ENCODE measurements at places on chromosomes 2 and 18.

DNA sequence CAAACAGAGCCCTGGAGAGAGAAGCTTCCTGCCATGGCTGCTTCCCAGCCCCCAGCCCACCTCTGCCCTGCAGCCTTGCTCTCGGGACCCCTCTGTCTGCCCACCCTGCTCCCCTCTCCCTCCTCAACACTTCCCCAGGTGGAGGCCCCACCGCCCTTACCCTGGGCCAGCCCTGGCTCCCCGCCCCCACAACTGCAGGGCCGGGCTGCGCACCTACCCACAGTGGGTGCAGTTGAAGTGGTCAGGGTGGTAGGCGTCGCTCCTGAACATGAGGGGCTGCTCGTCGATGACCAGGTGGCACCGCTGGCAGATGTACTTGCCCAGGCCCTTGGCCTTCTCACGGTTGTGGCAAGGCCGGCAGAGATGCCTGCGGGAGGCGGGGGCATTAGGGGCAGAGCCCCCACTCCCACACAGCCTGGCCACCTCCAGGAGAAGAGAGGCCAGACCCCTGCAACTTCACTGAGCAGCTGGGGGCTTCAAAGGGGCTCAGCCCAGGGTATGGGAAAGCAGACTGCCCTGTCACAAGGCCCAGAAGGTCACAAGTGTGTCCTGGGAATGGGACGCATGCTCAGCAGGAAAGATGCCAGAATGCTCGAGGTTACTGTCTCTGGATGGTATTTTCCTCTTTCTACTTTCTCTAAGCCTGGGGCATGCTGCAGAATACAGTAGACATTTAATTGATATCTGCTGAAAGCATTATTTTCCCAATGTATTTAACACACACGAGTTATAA lies 3.1 kb upstream of the GPR17 start:
- DNase-seq, result no peak

DNA sequence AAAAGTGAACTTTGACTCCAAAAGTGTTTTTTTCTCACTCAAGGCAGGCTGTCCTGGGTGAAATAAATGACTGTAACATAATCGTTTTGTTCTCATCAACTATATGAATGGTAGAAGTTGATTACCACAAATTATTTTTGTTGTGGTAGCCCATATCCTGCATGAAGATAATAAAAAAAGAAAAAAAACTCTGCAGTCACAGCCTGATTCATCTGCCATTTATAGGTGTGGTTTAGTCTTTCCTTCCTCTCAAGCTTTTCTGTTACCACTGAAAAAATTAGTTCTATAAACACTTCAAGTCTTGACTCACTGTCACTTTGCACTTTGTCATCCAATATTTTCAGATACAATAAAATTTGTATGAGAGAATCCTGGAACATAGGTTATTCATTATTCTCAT lies 522.0 kb downstream of the PLCL1 start:
- no peak for DNase-seq

DNA sequence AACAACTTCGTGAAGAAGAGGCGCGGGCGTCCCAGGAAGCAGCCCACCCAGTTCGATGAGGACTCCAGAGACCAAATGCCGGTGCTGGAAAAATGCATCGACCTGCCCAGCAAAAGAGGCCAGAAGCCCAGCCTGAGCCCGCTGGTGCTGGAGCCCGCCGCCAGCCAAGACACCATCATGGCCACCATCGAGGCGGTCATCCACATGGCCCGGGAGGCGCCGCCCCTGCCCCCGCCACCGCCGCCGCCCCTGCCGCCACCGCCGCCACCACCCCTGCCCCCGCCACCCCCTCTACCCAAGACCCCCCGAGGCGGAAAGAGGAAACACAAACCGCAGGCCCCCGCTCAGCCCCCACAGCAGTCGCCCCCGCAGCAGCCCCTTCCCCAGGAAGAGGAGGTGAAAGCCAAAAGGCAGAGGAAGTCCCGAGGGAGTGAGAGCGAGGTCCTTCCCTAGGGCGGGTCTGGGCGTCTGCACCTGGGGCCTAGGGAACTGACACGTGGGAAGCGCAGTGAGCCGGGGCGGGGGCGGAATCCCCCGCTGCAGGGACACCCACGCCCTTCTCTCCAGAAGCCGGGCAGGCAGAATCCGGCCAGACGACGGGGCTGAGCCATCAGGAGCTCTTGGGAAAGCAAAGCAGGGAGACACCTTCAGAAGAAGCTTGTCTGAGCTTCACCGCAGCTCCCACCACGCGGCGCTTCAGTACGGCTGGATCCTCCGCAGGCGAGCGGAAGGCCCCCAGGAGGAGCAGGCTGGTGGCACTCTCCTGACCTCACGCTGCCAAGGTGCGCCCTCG lies 382.8 kb downstream of the SETBP1 start:
- no peak for DNase-seq

DNA sequence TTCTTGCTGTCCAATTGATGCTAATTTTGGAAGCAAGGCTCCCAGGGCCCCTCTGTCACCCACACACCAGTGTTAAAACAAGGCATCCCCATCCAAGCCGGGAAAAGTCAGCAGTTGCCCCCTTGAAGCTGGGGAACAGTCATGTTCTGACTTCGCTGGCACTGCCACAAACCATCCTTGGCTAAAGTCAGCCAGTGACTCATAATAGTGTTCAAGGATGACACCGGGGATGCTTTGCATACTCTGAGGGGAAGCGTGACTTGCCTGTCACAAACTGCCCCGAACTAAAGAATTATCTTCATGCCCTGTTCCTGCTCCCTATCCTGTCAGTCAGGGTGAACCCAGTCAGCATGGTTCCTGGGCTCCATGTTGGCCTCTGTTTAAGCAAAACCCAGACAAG lies 37.0 kb downstream of the TGFA start:
- no peak for DNase-seq

DNA sequence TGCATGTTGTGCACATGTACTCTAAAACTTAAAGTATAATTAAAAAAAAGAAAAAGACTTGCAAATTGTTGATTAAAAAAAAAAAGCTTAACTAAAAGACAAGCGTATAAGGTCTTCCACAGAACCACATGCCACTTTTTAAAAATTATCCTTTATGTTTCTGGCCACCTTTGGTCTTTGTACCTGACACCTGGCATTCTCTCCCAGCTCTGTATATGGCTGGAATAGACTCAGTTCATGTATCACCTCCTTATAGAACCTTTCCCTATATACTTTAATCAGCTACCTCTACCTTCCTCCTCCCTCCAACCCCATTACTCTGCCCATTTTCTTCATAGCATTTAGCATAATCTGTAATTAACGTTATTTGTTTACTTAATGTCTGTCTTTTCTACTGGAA lies 32.6 kb downstream of the HYCC2 start:
- DNase-seq, result no peak

GRCh38 chr2:223227338-223227737 lies 175.3 kb downstream of the KCNE4 start:
- DNase-seq, result no peak

DNA sequence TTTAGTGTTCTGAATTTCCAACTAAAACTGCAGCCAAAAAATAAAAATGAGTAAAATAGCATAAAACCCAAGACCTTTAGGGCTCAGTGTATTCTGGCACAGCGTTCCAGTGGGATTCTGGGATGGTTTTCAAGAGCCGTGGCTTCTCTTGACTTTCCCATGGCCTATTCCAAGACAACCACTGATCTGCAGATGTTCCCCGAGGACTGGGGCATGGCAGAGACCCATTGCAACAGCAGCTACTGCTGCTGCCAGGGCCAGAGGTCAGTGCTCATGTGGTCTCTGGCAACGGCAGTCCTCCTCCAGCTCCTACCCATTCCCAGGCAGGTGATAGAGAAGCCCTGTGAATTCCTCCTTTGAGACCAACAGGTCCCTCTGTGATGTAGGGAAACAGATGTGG lies 26.8 kb downstream of the TNP1 start:
- no peak for DNase-seq

DNA sequence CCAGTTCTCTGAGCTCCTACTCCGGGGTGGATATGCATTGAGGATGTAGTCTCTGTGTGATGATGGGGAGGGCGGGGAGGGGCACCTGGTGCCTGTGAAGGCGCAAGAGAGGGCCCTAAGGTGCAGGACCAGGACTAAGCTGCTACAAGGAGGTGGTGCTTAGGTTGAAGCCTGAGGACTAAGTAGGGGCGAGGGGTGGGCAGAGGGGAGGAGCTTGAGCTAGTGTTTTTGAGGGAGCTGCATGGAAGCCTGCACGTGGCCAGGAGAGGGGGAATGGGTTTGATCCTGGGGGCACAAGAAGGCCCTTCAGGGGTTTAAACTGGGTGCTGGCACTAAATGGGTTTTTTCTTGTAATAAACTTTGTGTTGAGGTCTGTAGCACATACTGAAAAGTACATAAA lies 105.0 kb downstream of the UGGT1 start:
- no peak for DNase-seq

DNA sequence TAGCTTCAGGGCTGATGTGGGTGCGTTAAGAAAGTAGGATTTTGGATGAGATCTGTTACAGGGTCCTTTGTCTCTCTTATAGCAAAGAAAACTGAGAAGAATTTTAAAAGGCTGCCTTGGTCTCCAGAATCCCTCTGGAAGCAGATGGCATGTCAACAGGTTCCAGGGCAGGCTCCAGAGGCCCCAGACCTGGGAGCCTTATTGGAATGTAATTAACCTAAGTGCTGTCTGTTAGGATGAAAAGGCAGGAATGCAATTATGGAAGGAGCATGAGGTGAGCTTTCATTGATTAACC lies 97.2 kb upstream of the PKDCC start:
- DNase-seq, result no peak

GRCh38 chr18:9058406-9058805 lies 44.1 kb upstream of the NDUFV2 start:
- DNase-seq, result no peak

GRCh38 chr2:38602136-38602731 lies 494 bp downstream of the HNRNPLL start:
- peak; percentile 46 for DNase-seq

- no peak for DNase-seq
Measured at GRCh38 chr18:57223144-57223870, 76.4 kb downstream of the BOD1L2 start.

GRCh38 chr2:8544171-8544785 lies 137.6 kb upstream of the ID2 start:
- no peak for DNase-seq

DNA sequence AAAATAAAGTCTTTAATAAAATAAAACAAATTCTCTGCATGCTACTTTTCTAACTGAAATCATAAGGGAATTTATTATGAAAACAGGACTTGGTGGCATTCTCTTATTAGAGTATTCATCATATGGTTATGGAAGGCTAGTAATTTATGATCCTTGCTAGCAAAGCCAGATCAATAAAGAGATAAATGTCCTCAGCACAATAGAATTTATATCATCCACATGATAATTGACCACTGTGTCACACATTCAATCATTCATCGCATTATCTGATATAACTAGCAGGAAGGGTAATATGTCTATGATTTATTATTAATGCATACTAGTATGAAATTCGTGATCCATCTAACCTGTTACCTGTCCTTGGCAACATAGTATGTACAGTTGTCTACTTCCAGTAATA lies 175.8 kb downstream of the MYO3B start:
- no peak for DNase-seq

- no peak for DNase-seq
Measured at GRCh38 chr2:198405311-198405710, 600.9 kb downstream of the PLCL1 start.

DNA sequence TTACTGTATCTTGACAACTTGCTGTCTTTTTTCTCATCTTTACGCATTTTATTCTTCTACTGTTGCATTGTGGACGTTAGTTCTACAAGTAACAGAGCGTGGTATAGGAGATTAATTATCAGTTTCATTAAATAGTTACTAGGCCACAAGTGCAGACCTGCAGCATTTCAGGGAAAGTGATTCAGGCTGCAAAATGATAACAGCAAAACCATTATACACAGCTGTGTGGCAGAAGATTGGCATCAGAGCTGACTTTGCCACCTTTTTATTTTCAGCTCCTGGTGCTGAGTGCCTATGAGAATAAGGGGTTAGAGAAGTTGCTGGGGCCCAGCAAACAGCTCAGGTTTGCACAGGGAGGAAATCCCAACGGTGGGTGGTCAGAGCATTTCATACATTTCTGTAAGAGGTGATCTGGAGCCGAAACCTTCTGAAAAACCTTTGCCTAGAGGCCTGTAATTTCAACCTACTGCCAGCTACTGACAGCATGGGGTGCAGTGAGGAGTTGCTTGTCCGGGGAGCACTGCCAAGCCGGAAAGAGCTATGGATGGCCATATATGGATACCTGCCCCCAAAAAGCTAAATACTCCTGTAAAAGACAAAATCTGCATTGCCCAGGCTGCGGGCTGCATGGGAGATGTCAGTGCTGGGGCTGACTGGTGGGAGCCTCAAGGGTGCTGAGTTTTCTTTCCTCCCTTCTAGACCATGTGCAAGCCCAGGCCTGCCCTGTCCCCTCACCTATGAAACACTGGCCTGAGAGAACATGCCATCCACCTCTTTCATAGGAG lies 2.7 kb upstream of the CCBE1 start:
- DNase-seq, result no peak

- no peak for DNase-seq
Measured at GRCh38 chr18:67035026-67035425, 431.1 kb upstream of the CDH19 start.

DNA sequence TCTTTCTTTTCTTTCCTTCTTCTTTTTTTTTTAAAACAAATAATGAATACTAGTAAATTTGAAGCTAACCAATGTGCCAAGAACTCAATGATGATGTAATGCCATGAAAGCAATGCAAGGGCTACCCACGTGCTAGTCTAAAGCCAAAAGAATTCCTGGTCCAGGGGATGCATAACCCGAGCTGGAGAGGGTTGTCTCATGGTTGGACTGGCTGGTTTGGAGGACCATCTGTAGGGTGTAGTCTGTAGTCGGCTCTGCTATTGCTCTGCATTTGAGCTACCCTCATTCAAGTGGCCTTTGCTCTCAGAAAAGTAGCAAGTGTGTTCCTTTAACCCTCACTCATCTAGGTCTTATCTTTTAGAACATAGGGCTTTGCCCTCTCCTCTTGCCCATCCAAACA lies 469.6 kb upstream of the CELF4 start:
- DNase-seq, result no peak
